Stimulated activated CD8-positive, alpha-beta memory T cell treated with anti-CD3 and anti-CD28 coated beads, Interleukin-2, amount 100 ng/mL, for 1 hour (primary cell): ENCODE measurements at places on chromosomes 6 and 20.

DNA sequence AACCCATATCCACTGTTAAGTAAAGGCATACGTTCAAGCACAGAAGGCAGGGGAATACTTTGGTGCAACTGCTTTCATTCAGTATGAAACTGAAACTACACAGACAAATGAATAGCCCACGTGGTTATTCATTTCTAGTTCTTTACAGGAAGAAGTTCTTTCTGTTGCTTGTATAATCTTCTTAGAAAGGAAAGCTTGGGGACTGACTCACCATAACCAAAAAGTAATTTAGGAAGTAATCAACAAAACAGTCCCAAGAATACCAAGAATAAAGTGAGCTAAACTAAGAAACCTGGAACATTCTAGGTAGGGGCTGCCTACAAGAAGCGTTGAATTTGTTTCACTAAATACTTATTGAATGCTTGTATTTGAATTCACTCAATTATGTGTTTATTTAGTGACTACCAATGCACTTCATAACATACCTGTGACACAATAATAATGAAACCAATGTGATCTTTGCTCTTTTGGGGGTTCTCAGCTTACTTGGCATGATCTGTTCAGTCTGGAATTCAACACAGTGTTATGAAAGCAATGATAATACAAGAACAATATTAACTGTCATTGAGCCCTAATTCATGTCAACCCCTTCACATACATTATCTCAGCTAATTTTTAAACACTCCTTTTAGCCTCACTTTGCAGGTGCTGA, 25.1 kb upstream of the KIAA0408 start:
- DNase-seq = no peak

- no peak for DNase-seq
Observed at GRCh38 chr20:31605902-31606803, 1.1 kb downstream of the ID1 start.

- no peak for DNase-seq
Observed at GRCh38 chr6:24125980-24126379, at the start of gene NRSN1. NRSN1 (plus strand) TSS chr6:24126215; CDS start chr6:24134328, 8,113 bp downstream.

DNA sequence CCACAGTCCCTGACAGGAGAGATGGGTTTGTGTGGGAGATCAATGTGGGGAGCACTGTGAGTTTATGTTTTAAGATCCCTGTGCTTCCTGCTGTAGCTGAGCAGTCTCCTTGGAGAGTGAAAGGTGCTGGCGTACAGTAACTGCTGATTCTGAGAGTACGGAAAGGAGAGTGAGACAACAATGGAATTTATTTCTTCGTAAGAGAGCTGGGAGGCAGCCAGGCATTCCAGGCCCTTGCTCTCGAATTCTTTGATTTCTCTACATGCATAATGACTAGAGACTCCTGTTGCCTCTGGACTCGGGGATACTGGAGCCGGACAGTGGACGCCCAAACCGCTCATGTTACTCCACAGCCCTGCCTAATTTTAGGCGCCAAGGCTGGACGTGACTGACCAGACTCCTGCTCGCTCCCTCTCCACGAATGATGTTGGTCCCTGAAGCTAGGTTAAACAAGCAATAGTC, 131.0 kb upstream of the PHACTR1 start:
- no peak for DNase-seq

DNA sequence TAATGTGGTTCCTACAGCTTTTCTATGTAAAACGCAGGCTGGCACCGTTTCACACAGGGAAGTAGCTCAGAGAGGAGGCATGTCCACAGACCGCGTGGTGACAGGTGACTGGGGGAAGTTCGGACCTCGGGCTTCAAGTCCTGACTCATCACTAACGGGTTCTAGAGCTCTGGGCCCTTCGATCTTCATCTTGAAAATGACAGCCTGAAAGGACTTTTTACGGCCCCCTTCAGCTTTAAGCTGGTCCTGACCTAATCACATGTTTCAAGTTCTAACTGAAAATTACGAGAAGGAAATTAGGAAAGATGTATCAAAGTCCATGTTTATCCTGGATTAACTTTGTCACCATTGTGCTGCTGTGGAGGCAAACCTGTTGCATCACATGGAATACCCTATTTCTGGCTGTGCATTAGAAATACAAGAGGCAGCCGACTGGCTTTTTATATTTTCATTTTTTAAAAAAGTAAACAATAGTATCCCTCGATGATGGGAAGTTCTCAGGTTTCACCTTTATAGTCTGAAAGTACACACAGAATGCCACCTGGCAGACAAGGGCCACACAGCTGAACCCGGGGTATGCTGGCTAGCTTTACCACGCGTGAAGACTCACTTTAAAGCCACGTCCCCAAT, 2.0 kb downstream of the MAN1A1 start:
- DNase-seq = peak; percentile 11

DNA sequence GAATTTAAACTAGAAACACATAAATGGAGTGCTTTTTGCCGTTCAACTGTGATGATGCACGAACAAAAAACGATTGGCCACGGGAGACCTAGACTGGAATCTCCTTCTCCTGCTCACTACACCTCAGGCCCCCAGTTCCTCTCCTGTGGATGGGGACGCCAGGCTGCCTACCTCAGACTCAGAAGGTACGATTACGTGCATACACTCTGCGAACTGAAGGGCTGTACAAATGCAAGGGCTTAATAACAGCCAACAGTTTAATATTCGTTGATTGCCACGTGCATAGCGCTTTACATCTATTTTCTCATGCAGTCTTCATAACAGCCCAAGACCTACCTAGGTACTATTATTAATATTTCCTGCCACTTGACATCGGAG, 495 bp upstream of the ARMC2 start:
- DNase-seq = no peak

DNA sequence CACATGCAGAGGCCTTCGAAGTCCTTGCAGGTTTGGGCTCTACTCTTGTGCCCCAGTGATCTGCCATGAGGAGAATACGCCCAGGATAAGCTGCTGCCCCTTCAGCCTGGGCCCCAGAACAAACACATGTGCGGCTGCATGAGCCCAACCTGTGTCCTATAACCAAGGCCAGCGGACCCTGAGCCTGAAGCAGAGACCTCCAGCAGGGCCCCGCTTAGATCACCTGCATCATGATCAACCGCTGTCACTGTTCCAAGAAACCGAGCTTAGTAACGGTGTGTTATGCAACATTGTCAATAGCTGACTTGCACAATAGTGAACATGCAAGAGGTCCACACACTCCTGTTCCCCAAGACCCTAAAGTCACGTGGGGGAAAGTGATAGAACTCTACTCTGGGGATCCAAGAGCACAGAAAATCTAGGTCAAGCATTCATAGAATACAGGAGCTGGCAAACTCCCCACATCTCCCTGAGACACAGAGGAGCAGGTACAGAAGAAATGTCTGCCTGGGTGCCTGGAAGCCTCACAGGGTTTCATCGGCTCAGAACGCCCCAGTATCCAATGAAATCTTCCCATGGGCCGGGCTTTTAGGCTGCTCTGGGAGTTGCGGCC, 136.2 kb downstream of the BMP7 start:
- no peak for DNase-seq

DNA sequence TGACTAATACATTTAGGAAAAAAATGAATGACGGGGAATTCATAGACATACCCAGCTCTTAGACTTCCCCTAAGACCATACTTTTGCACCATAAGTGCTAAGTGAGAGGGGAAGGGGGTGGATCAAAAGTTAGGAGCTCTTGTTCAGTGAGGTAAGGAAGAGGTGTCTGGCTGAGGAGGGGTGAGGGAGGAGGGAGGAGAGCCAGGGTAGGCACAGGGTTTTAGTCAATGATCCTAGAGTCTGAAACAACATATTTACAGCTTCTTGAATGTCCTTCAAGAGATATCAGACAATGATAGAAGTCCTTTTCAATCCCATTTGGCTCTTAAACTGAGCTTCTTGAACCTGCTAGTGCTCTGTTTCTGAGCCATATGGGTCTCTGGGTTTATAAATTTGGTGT, 135.4 kb downstream of the FNDC1 start:
- DNase-seq = no peak

DNA sequence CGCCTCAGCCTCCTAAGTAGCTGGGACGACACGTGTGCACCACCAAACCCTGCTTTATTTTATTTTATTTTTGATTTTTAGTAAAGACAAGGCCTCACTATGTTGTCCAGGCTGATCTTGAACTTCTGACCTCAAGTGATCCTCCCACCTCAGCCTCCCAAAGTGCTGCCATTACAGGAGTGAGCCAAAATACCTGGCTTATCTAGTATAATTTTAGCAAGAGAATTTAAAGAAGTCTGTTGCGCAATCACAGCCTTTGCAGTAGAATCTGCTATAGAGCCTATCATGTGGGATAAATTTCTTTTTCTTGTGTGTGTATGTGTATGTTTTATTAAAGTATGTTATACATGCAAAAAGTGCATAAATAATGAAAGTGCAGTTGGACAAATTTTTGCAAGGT, 92.1 kb upstream of the ANKEF1 start:
- DNase-seq = no peak

- DNase-seq = no peak
Observed at GRCh38 chr20:33785503-33785902, 25.6 kb upstream of the CHMP4B start.

DNA sequence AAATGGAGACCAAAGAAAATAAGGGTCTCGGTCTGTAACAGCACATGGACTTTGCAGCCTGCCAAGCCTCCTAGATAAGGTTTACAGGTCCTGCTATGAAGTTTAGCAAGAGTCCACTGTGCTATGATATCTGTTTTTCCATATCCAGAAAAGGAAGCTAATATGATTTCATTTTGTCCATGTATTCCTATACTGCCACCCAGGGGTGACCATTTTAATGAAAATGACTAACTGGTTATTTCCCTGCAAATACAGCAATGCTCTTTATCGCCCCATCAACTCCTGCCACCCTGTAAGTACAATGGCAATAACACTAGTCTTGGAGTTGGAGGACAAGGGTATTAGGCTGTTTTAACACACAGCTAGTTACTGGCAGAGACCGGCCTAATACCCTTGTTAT, 115.2 kb upstream of the GLP1R start:
- DNase-seq = no peak

DNA sequence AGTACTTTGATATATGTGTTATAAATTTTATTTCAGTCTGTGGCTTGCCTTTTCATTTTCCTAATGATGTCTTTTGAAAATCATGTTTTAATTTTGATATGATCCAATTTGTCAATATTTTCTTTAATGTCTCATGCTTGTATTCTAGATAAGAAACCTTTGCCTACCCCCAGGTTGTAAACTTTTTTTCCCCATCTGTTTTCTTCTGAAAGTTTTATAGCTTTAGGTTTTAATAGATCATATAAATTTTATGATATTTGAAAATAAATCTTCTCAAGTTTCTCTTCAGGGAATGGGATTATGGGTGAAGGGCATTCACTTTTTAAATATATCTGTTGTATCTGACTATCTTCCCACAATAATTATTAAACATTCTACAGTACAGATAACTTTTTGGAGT, 66.7 kb downstream of the SESN1 start:
- no peak for DNase-seq

DNA sequence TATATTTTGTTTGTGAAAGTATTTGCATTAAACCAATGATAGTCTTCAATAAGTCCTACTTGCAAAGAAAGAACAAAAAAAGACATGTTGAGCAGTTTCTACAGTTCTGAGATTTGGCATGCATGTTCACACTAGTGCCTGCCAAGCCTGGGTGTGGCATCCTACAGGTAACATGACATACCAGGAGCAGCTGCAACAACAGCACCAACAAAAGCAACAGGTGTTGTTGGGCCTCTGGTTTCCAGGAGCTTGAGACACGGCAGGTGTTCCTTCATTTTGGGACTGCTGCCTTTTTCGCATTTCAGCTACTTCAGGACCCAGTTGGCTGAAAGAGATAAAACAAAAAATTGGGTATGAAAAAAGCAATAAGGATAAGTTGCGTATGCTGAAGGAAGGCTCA, 41.2 kb upstream of the MTRF1L start:
- no peak for DNase-seq

DNA sequence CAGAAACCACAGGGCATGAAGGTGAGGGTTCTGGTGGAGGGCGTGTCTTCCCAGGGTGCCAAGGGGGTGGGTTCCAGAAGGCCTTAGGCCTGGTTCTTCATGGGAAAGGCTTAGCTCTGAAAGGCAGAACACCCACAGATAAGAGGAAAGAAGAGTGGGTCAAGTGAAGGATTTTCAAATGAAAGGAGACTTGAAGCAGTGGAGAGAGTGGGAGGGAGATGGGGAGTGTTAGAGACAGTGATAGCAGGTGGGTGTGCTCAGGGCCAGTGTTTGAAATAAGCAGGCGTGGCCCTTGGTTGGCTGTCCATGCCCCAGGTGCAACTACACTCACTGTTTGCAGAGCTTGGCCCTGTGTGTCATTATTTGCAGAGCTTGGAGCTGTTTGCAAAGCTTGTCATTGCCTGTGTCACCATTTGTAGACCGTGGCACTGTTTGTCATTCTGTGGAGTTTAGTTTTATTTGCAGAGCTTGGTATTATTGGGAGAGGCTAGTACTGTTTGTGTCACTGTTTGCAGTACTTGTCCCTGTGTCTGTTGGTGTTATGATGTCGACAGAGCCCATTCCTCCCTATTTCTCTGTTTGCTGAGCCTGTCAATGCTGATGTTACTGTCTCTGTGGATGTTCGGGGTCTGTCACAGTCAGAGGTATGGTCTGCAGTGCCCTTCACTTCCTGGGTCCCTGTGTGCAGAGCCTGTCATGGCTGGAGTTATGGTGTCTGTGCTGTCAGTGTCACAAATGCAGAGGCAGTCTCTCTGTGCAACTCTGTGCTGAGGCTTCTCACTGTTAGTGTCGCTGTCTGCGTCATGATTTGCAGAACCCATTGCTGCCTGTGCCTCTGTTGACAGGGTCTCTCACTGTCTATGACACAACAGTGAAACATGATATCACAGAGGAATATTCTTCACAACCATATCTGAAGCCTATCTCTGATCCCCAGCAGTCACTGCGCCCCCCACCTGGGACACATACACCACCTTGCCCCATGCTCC, 127.7 kb upstream of the LRFN2 start:
- DNase-seq = no peak

- DNase-seq = peak; percentile 18
Observed at GRCh38 chr20:330233-331149, 5.1 kb downstream of the SOX12 start.

- no peak for DNase-seq
Observed at GRCh38 chr20:18032977-18033892, 24.5 kb downstream of the OVOL2 start.

DNA sequence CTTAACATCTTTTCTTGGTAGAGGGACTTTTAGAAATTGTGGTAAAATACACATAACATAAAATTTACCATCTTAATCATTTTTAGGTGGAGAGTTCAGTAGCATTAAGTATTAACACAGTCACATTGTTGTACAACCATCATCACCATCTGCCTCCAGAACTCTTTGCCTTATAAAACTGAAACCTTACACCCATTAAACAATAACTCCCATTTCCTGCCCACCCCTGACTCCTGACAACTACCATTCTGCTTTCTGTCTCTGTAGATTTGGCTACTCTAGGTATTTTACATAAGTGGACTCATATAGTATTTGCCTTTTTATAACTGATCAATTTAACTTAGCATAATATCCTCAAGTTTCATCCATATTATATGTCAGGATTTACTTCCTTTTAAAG, 88.7 kb downstream of the ZHX3 start:
- DNase-seq = no peak

GRCh38 chr6:38443352-38444144, 196.2 kb downstream of the BTBD9 start:
- DNase-seq = no peak

- no peak for DNase-seq
Observed at GRCh38 chr20:38306379-38306778, 2.4 kb downstream of the BPI start.

- DNase-seq = no peak
Observed at GRCh38 chr6:54516321-54516720, 208.1 kb downstream of the TINAG start.
